ENCODE measurements at places on chromosomes 1 and 21.

GRCh38 chr1:112439592-112439991, 43.6 kb downstream of the CTTNBP2NL start:
- no peak for DNase-seq

DNA sequence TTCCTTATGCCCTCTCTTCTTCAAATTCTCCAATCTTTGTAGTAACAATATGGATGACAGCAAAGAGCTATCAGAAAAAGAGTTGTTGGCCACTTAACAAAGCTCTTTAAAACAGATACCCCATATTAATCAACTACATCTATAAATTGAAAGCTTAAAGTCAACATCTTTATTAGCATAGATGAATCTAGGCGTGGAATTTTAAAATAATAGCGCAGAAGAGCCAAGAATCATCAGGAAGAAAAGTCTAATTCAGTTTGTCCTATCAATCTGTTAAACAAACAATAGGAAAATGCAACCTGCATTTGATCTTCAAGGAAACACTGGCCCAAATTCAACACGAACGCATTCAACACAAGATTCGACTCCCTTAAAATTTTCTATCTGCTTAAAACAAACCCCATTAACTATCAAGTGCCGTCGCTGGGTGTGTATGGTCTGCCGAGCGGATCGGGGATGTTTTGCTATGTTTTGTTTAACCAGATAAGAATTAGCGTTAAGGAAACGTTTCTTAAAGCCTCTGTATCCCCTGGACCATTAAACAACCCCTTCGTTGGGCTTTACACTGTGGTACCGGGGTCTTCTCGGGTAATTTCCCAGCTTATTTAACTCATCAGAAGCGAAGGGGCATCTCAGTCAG, 1.0 kb downstream of the LYST start:
- DNase-seq = no peak

DNA sequence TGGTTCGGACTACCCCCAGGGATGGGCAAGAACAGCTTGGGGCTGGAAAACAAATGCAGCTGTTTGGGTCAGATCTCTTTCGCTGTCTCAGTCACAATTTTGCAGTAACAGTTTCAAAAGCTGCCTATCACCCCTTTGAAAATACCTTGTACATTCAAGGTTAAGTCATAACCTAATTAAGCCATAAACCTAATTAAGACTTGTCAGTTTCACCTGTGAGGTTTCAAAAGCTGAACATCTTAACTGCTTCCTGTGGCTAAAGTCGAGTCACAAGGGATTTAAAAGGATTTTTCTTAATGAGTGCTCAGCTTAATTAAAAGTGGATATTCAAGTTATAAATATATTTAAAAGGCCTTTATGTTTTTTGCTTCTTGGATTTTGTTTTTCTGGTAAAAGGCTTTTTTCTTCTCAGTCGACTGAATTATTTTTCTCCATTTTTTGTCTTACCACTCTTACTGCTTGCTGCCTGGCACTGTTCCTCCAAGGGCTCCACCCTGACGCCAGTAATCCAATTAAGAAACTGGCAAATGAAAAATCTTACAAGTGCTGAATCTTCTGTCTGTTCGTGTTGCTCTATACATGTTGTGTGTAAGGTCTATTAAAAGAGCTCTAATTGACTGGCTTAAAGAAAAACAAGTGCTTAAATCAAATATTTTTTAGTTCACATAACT, 31.3 kb downstream of the CBR1 start:
- DNase-seq = no peak

DNA sequence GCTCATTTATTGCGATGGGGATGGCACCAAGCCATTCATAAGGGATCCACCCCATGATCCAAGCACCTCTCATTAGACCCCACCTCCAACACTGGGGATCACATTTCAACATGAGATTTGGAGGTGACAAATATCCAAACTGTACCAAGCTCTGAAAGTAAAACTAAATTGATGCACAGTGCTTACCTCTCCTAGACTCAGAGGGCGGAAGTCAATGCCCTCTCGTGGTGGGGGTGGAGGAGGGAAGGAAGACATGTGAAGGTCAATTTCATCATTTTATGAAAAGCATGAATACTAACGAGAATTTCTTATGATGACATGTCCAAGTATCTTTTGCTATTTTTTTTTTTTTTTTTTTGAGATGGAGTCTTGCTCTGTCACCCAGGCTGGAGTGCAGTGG, 120.0 kb downstream of the PGBD5 start:
- DNase-seq = no peak

DNA sequence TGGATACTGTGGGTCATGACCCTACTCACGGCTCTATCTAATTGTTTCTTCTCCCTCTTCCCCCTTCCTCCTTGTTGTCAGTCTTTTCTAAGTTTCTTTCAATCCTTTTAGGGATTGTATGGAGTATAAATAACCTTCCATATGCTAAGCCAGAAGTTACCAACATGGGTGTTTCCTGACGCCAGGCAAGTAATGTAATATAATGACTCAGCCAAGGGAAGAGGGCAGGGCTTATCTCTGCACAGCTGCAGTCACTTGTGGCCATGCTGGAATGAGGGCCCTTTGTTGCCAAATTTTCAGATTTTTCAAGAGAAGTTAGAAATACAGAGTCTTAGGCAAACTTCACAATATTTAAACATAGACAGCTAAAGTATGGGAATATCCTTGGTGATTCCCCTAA, 194.6 kb downstream of the ST6GALNAC3 start:
- DNase-seq = peak; percentile 71

- no peak for DNase-seq
Observed at GRCh38 chr1:36557041-36558000, 74.6 kb upstream of the CSF3R start.

GRCh38 chr1:233672732-233673131, 58.8 kb downstream of the KCNK1 start:
- no peak for DNase-seq

GRCh38 chr1:52674497-52675384, 23.4 kb downstream of the COA7 start:
- no peak for DNase-seq

DNA sequence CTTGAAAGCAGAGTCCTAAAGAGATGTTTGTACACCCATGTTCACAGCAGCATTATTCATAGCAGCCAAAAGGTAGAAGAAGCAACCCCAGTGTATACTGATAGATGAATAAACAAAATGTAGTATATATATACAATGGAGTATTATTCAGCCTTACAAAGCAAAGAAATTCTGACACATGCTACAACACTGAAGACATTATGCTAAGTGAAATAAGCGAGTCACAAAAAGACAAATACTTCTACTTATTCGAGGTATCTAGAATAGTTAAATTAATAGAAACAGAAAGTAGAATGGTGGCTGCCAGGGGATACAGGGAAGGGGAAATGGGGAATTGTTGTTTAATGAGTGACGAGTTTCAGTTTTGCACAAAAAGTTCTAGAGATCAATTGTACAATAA, 23.5 kb downstream of the COP1 start:
- no peak for DNase-seq

- DNase-seq = peak; percentile 43
Observed at GRCh38 chr1:23196627-23197328, 20.5 kb downstream of the HTR1D start.

GRCh38 chr1:167674156-167674555, 44.1 kb downstream of the RCSD1 start:
- no peak for DNase-seq

- DNase-seq = no peak
Observed at GRCh38 chr21:26847002-26847401, 1.8 kb upstream of the ADAMTS1 start.

GRCh38 chr21:26138615-26139257, 31.8 kb downstream of the APP start:
- DNase-seq = no peak

GRCh38 chr21:42574234-42575027, 60.8 kb downstream of the SLC37A1 start:
- no peak for DNase-seq

DNA sequence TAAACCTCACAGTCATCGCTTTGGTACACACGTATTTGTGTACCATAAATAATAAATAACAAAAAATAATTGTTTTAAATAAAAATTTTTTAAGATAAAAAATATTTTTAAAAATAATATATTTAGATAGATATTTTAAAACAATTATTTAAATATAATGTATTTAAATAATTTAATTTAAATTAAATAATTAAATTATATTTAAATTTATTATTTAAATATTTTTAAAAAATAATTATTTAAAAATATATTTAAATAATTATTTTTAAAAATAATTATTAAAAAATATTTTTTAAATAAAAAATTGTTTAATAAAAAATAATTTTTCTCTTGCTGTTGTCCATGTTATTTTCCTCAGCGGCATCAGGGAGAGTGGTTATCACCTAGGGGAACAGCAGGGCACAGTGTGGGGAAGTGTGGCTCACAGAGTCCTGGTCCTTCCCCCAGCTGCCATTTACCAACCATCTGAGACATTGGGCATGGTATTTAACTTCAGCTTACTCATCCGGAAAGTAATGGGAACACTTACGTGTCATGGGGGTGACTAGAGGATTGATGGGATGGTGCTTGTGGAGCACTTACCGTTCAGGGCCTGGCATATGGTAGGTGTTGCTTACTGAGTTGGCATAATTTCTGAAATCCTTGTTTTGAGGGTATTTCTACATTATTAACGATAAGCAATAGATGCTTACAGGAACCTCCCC, 92.9 kb upstream of the TSPAN2 start:
- peak; percentile 48 for DNase-seq

- DNase-seq = no peak
Observed at GRCh38 chr1:169644297-169644696, 14.4 kb upstream of the SELP start.

DNA sequence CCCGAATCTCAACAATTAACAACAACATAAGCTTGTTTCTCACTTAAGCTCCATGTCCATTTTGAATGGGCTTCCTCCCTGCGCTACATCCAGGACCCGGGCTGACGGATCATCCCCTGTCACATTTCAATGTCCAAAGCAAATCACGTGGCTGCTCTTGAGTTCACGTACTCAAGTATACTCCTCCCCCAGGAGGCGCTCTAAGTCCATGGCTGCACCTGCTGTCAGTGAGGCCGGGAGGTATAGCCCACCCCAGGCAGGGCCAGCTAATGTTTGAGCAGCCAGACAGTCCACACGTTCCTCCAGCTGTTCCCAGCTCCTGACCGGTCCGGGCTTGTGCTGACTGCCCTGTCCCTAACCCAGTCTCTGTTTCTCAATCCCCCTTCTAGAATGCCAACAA, 220.8 kb downstream of the SLC35F3 start:
- DNase-seq = peak; percentile 64

DNA sequence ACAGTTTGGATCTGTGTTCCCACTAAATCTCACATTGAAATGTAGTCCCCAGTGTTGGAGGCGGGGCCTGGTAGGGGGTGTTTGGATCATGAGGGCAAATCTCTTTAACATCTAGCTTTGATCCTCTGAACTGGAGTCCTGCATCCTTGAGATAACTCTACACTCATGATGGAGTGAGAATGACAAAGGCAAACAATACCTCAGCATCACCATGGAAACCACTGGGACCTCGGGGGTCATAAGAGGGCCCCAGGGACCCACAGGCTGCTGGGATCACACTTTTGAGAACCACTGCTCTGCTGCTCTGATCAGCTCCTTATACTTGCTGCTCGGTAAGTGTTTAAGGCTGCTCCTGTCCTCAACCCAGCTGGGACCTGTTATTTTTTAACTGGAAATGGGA, 13.4 kb upstream of the OBSCN start:
- DNase-seq = no peak

DNA sequence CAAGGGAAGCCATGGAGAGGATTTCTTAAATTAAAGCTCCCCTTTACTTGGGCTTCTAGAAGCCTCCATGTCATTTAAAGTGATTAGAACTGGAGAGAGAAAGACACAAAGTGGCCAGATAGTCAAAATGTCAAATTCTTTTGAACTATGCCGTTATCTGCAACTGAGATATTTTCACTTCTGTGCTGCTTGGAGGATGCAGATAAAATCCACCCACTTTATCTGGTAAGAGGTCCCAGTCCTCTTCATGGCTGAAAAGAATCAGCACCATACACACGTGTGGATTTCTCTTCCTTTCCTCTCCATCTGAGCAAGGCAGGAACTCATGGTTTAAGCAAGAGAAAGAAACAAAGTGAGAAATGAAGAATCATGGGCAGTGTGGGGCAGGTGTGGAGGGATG, 276.9 kb upstream of the RUNX1 start:
- no peak for DNase-seq

- no peak for DNase-seq
Observed at GRCh38 chr1:29925058-29925457, 688.7 kb downstream of the PTPRU start.

GRCh38 chr1:3491291-3492246, 37.1 kb downstream of the ARHGEF16 start:
- peak; percentile 90 for DNase-seq

GRCh38 chr1:33932871-33933270, 69.0 kb downstream of the HMGB4 start:
- no peak for DNase-seq

DNA sequence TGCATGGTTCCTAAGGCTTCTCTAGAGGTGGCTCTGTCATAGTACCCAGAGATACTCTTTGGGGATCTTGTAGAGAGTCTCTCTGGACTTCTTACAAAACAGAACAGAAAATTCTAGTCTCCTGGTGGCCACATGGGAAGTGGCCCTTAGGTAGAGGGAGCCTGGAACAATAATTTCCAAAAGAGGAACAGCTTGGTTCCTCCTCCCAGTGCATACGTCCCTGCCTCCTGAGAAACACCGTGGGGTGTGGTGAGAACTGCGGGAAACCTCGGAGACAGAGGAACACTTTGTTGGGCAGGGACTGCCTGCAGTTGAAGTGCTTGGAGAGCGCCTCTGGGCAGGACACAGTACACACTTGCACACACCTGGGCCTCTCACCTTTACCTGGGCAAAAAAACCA, 38.8 kb upstream of the EPHA8 start:
- DNase-seq = no peak

GRCh38 chr21:44425307-44425894, 29.9 kb upstream of the LRRC3 start:
- DNase-seq = no peak

DNA sequence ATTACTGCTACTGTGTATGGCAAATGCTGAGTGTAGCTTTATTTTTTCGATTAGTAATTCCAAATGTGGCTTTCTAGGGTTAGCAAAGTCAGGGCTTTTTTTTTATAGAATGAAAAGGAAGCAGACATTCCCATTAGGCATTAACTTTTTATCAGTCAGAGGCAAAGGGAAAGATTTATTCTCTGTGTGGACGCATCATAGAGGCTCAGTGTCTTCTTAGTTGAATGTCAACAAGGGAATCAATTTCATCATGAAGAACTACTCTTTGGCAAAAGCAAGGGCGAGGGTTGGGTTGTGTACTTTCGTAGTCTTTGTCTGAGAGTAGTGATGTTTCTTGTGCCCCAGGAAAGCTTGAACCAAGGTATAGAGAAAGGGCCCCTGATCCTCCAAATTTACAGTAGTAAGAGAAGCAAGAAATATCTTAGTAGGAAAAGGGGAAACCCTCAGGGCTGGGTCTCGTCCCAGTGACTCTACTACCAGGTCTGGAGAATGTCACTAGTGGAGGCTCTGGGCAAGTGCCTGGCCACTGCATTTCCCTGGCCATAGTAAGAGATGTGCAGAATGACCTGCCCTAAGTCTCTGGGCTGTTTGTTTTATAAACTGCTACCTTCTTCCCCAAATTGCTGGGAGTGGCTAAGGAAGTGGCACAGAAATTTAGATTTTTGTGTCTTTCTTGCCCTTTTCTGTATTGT, 30.0 kb upstream of the MACF1 start:
- DNase-seq = no peak
